ENCODE measurements at places on chromosomes 12 and 14.

- DNase-seq: no peak
- no peaks in the 10 kb centered on the region for H3K4me1 ChIP-seq
- no peaks in the 10 kb centered on the region for H3K27me3 ChIP-seq
- H3K36me3 ChIP-seq: no peaks in the 10 kb centered on the region
- H3K4me3 ChIP-seq: no peak overlapping the region
These were observed 348.0 kb downstream of the SEC23A start for GRCh38 chr14:38755036-38755435.

DNA sequence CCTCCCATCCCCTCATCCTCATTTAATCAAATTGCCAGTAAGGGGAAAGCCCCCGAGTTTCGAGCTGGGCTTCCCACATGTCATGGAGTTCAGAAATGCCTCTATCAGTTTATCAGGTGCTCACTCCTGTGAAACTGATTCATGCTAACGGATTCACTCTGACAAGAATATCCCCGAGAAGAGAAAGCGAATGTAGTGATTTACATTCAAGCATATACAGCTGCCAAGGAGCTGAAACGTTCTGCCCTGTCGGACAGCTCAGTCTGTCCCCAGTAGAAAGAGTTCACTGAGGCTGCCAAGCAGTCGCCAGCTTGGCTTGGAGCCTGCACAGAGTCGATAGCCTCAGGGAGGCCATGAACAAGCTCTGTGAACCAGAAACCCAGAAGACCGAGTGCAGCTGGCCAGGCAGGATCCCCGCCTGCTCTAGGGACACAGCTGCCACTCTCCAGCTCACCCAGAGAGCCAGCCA, 88.4 kb downstream of the TMCC3 start:
- peaks cover 23% of the 10 kb centered on the region for H3K4me1 ChIP-seq
- peak overlapping the region; percentile 27 for H3K4me3 ChIP-seq
- peak overlapping the region; percentile 4 for H3K27ac ChIP-seq
- peak; percentile 60 for DNase-seq

- DNase-seq: no peak
- H3K4me3 ChIP-seq: no peak overlapping the region
- no peaks in the 10 kb centered on the region for H3K36me3 ChIP-seq
- no peak overlapping the region for H3K27ac ChIP-seq
- 0 out of 2 replicates have a peak, but pooled peaks cover 2% of the 10 kb centered on the region for H3K27me3 ChIP-seq
- no peaks in the 10 kb centered on the region for H3K4me1 ChIP-seq
These were observed 26.5 kb upstream of the ACTN1 start for GRCh38 chr14:69005432-69006148.

DNA sequence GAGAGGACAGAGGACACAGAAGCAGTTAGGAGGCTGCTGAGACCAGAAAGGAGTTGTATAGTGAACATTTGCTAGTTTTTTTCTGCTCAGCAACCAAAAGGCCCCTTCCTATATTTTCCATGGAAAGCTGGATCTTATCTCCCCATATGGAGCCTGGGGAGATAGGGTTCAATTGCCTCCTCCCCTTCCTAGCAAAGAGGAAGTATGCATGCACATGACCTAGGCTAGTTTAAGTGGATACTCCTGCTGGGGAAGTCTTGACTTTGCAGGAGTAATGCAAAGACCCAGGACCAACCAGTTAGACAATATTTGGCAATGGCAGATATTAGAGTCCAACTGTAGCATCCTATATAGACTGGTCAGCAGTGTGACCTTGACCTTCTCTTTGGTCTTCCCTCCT, 15.1 kb downstream of the CHD8 start:
- no peak overlapping the region for H3K4me3 ChIP-seq
- H3K27ac ChIP-seq: no peak overlapping the region
- no peaks in the 10 kb centered on the region for H3K36me3 ChIP-seq
- no peaks in the 10 kb centered on the region for H3K27me3 ChIP-seq
- no peak for DNase-seq

DNA sequence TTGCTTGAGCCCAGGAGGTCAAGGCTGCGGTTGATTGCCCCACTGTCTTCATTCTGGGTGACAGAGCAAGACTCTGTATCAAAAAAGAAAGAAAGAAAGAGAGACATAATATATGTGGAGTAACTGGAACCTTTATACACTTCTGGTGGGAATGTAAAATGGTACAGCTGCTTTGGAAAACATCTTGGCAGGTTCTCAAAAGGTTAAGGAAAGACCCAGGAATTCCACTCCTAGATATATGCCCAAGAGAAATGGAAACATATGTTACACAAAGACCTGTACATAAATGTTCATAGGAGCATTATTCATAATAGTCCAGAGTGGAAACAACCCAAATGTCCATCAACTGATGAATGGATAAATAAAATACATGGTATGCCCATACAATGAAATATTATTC, 7.2 kb downstream of the RBMS2 start:
- H3K36me3 ChIP-seq: no peaks in the 10 kb centered on the region
- no peaks in the 10 kb centered on the region for H3K4me1 ChIP-seq
- no peak overlapping the region for H3K27ac ChIP-seq
- DNase-seq: no peak
- H3K4me3 ChIP-seq: no peak overlapping the region

DNA sequence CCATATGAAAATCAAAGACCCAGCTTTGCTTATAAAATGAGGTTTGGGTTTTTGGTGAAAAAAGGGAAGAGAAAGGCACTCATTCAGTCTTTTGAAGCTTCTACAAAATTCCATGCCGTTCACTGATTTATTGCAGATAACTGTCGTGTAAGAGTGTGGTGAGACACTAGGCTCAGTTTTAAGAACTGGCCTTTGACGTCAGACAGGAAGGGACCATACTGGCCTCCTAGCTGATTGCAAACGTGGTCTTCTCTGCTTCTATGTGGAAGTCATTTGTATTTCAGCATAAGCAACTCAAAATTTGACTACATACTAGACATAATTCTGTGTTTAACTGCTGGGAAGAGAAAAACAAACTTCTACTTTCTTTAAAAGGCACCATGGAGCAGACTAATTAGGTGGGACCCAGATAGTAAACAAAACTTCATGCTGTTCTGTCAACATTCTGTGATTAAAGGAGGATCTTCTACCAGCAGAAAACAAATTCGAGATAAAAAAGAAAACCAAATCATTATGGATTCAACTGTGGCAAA, 168.7 kb downstream of the TTC7B start:
- H3K4me1 ChIP-seq: peaks cover 7% of the 10 kb centered on the region
- no peak overlapping the region for H3K4me3 ChIP-seq

DNA sequence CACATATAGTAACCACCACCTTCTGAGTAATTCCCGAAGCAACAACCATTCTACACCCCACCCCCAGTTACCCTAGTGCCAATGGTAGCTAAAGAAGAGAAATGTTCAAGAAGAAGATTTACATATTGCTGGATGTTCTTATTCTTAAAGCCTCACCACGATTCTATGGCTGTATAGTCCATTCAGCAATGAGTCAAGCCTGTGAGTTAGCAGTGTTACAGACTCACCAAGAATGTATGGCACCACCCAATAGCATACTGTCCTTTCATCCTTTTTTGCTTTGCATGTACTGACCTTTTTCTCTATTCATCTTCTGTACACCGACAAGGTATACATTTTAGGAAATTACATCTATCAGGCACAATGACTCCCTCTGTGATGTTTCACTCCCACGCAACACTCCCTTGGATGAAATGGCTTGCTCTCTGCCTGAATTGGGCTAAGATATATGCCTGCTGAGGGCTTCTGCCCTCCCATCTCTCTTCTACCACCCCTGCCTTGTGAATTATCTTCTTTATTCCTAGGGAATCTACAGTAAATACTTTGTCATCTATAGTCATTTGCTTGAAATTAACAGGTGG, 945.8 kb downstream of the DIO2 start:
- no peak overlapping the region for H3K4me3 ChIP-seq
- H3K36me3 ChIP-seq: no peaks in the 10 kb centered on the region
- DNase-seq: no peak
- H3K4me1 ChIP-seq: no peaks in the 10 kb centered on the region
- H3K27ac ChIP-seq: no peak overlapping the region

GRCh38 chr14:87643005-87643404, 350.0 kb downstream of the GALC start:
- no peak for DNase-seq
- no peaks in the 10 kb centered on the region for H3K4me1 ChIP-seq
- H3K27me3 ChIP-seq: no peaks in the 10 kb centered on the region
- no peak overlapping the region for H3K27ac ChIP-seq

DNA sequence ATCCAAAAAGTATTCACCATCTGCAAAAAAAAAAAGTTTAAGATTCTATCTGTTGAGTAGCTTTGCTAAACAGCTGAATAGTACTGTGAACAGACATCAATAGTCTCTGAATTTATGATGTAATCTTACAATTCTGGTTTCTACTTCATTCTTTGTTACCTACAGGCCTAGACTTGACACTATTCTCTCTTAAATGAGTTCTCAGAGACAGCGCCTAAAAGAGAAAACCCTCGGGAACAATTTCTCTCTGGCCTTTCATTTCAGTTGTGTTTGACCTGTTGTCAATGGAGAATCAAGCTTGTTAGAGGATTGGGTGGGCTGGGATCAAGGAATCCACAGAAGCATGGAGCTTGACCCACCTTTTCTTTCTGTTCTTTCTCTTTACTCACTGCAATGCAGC, 5.9 kb upstream of the TWF1 start:
- H3K36me3 ChIP-seq: no peaks in the 10 kb centered on the region
- H3K4me3 ChIP-seq: no peak overlapping the region
- H3K27ac ChIP-seq: no peak overlapping the region
- no peak for DNase-seq
- peaks cover 16% of the 10 kb centered on the region for H3K4me1 ChIP-seq

All from Karpas-422 (cell line).